ENCODE measurements at places on chromosomes 11 and 22.

GRCh38 chr11:130278745-130279144 is 36.0 kb downstream of the ZBTB44 start:
- DNase-seq = no peak

GRCh38 chr22:40212121-40212520 is 34.4 kb downstream of the TNRC6B start:
- no peak for DNase-seq

DNA sequence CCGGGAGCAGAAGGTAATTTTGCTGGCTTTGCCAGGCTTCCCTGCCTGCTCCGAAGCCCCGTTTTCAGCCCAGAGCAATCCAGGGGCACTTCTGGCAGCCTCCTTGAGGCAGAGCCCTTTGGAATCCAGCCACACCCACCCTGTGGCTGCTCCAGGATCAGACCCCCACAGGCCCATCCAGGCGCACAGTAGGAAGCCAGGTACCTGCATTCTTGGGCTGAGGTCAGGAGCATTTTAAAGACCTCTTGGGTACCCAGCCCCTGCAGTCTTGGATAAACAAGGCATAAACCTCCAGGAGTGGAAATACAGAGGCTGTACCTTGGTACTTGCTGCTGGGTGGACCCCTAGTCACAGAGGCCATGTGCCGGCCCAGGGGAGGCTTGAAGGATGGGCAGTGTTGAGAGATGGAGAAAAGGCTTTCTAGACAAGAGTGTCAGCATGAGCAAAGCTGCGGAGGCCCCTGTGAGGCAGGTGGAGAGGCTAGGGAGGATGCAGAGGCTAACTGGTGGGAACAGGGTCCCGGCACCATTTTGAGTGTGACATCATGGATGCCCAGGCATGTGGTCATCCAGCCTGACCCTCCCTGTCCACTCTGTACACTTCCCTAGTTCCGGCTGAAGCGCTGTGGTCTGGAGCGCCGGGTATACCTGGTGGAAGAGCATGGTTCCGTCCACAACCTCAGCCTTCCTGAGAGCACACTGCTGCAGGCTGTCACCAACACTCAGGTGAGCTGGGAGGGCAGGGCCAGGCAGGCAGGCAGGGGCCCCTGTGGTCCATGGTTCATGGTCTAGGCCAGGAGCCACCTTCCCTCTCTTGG is 3.9 kb downstream of the MUS81 start:
- no peak for DNase-seq

DNA sequence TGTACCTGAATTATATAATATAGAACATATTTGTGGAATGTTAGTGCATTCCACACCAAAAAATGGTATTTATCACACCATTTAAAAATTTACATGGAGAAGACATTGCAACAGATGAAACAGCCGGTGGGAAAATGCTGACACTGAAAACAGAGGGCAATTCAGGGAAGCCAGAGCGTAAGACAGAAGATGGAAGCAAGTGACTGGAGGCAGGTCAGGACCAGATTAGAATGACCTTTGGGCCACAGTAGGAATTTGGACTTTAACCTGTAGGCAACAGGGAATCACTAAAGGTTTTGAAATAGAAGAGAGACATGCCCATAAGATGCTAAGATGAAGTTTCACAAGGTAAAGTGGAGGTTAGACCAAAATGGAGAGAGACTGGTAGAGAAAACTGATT is 60.5 kb downstream of the METTL15 start:
- no peak for DNase-seq

GRCh38 chr11:27705873-27706820 is 5.9 kb upstream of the BDNF start:
- DNase-seq = no peak

DNA sequence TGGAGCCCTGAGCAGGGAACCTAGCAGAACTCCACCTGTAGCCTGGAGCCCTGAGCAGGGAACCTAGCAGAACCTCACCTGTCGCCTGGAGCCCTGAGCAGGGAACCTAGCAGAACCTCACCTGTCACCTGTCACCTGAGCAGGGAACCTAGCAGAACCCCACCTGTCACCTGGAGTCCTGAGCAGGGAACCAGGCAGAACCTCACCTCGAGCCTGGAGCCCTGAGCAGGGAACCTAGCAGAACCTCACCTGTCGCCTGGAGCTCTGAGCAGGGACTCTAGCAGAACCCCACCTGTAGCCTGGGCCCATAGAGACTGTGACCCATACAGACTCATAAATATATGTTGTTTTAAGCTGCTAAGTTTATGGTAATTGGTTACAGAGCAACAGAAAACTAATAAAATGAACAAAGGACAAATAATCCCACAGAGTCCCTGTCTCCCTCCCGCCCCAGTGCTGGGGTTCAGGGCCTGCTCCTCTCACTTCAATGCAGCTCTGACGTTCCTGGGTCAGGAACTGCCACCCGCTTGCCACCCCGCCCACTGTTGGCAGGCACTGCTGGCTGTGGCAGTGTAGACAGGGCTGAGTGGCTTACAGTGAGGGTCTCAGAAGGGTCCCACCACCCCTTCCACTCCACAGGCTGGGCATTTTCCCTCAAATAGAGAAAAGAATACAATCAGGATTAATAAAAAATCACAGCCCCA is 259.1 kb downstream of the TBC1D22A start:
- no peak for DNase-seq

DNA sequence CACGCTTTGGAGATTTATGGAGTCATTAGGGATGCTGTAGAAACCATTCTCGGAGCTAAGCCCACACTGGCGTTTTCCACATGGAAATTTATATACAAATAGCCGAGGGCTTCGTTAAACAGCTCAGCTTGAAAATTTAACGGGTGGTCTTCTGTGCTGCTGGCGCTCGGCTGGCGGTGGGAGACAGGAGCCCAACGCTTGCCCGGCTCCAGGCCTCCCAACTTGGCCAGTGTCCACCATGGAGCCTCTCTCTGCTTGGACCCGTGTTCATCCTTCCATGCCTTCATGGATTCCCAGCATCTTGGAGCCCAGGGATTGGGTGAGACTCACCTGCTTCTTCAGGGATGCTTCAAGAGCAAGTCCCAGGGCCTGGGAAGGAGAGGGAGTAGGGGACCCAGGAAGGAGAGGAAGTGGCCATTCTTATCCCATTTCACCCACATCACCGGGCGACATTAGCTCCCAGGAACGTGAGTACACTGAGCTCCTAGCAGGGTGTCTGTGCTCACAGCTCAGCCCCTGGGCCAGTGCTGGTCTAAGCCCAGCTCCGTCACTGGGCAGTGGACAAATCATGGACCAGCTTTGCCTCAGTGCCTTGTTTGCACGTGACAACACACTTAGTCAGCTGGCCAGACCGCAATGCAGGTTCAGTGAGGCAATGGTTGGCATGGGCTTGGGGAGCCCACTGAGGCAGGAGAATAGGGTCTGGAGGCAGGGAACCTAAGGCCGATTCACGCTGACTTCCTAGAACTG is 944.3 kb downstream of the BRD1 start:
- no peak for DNase-seq

DNA sequence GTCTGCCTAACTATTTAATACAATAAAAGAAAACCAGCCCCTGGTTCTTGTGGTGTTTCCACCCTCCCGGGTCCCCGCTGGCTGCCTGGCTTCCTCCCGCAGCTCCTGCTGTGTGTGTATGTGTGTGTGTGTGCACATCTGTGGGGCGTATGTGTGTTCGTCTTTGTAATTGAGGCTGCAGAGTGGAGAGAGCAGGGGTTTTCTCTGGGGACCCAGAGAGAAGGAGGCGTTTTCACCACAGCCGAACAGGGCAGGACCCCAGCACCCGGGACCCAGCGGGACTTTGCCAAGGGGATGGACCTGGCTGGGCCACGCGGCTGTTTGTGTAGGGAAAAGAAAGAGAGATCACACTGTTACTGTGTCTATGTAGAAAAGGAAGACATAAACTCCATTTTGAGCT is 42.7 kb downstream of the IGLL1 start:
- no peak for DNase-seq

DNA sequence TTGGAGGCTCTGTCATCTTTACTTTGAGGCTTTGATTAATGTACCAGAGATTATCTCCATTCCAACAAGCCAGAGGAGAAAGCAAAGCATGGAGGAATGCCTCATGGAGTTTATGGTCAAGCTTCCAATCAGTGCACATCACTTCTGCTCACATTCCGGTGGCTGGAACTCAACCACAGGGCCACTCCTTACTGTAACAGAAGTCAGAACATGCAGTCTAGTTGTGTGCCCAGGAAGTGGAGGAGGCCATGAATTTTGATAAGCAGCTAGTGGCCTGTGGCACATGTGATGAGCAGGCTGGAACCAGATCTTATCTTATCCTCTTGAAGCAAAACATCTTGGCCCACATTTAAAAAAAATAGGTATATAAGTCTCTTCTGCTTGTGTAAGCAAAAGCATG is 258.9 kb upstream of the ARHGAP20 start:
- DNase-seq = no peak

DNA sequence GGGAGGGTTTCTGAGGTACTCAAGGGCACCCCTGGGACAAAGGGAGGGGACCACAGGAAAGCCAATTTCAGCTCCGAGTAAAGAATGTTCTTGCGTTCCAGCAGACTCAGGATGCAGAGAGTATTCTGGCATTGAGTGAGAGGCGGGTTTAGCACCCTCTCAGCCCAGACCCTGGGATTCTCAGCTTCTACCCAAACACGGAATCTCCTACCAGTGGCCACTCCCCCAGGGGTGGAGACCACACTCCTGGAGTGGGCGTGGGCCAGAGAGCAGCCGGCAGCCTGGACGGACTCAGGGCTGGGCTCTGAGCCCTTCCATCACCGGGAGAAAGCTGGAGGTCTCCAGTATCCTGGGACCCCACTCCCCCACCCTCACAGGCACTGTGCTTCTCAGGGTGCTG is 26.1 kb upstream of the TTLL12 start:
- DNase-seq = no peak

DNA sequence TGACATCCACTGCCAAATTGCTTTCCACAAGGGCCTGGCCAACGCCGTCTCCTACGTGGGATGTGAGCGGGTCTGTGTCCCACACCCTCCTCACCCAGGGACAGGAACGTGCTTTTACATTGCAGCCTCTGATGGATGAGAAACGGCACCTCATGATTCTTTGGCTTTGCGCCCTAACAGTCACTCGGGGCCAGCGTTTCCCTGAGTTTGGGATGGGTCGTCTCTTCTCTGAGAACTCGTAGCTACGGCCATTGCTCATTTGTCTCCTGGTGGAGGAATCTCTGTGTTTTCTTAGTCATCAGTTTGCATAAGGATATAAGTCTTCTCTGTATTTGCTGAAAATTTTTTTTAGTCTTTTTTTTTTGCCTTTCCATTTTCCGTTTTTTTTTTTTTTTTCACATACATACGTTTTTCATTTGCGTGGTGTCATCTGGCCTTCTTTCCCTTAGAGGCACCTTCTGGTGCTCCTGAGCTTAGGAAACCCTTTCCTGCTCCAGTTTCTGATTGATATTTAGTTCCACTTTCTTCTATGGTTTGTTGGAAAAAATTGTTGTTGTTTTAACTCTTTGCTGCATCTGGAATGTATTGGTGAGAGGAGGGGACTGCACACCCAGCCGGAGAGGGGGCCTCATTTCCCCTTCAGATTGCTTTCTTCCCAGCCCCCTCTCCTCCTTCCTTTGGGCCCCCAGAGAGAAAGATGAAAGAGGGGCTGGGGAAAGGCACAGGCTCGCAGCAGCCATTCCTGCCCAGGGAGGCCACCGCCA is 12.0 kb downstream of the TNNT3 start:
- DNase-seq = no peak

- no peak for DNase-seq
These were observed 35.6 kb upstream of the CDON start for GRCh38 chr11:126098204-126098769.

DNA sequence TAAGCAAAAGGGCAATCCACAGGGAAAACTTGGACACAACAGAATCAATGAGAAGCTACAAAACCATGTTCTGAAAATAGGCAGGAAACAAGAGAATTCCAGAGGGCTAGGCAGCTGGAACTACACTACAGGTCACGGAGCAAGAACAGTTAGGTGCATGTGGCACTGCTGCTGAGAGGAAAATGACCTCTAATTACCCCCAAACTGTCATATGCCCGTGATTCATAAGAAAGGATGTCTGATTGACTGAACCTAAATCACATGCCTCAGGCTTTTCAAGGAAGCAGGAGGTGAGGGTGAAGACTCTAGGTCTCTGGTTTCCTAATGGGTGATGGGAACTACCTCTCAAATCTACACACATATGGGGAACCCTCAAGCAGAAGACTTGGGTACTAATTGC is 17.9 kb upstream of the RRAS2 start:
- no peak for DNase-seq

- no peak for DNase-seq
These were observed 51.0 kb downstream of the TEAD1 start for GRCh38 chr11:12725055-12725862.

GRCh38 chr11:94746721-94747120 is 21.4 kb upstream of the AMOTL1 start:
- no peak for DNase-seq

DNA sequence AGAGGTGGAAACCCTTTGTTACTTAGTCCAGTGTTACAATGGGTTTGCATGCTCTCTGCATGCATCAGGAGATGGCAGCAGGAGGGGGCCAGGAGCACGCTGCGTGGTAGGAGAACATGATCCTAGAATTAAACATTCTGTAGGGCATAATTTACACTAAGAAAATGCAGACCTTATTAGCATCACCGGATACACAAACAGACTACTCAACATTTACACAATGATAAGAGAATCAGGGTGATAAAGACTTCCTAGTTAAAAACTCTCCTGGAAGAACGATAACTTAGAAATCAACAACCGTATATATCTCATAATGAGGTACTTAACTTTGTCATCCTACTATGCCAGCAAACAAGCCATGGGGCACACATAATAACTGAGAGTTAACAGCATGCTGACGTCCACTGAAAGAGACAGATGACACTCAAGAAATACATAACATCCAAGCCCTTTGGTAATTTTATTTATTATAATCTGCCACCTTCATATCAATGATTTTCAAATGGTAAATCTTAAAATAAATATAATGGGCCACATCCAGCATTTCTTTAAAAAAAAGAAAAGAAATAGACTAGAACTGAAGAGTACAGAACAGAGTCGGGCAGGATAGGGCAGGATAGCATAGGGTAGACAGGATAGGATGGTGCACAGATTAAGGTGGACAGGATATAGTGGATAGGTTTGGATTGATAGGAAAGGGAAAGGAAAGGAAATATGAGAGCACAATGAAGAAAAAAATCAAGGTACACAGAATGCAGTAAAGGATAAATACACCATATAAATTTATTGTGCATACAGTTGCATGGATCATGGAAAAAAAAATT is 27.5 kb downstream of the CADM1 start:
- DNase-seq = no peak
